OCI-LY7 (cell line): ENCODE measurements at places on chromosomes 13 and 19.

DNA sequence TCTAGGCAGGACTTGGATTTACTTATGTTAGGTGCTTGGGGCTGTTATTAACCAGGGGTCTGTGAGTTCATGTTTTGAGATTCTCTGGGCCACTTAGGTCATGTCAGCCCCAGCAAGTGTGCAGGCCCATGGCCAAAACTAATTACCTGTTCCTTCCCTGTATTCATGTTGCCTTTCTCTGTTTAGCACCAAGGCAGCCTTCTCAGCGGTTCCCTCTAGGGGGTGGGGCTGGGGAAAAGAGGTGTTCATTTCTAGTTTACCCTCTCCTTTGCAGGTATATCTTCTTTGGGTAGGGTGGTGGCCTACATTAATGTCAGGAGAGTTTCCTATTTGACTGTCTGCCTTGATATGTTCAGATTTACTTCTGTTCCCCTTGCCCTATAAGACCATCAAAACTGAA lies 61.7 kb downstream of the PDS5B start:
- DNase-seq, result peak; percentile 13

DNA sequence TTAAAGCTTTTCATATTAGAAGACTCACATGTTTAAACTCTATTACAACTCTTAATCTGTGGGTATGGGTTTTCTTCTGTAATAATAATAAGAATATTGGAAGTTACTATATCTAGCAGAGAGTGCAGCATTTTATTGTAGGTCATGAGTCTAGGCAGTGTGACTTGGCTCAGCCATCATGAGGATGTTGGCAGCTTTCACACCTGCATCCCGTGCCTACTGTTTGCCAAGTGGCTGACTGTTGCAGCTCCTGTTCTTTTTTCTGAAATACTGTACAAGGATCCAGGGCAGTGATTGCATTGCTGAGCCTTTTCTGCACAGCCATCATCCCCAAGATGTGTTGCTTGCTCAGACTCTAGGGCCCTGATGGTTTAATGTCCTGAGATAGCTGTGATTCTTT lies 47.4 kb downstream of the MTUS2 start:
- DNase-seq, result no peak

GRCh38 chr19:51514866-51515481 lies 13.4 kb upstream of the SIGLEC12 start:
- peak; percentile 66 for DNase-seq

DNA sequence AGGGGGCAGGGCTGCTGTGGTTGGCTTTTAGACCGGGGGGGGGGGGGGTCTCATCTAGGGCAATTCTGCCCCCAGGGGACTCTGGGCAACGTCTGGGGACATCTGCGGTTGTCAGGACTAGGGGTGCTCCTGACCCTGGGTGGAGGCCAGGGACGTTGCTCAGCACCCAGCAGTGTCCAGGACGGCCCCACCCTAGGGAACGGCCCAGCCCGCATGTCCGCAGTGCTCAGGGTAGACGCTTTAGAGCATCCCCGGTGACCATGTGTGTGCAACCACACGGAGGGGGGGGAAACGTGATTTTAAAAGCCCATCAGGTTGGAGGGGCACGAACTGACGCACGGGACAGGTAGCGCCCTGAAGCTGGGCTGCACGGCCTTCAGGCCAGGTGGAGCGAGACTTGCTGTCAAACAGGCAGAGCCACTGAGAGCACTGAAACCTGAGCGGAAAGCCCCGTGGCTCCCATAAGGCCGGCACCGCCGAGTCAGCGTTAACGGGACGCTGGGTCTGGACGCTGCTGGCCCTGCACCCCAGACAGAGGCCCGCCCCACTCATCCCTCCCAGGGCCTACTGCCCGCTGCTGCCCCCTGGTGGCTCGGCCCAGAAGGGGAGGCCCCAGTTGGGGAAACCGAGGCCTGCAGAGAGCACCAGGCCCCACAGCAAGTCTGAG lies 8.3 kb downstream of the CACTIN start:
- peak; percentile 37 for DNase-seq

DNA sequence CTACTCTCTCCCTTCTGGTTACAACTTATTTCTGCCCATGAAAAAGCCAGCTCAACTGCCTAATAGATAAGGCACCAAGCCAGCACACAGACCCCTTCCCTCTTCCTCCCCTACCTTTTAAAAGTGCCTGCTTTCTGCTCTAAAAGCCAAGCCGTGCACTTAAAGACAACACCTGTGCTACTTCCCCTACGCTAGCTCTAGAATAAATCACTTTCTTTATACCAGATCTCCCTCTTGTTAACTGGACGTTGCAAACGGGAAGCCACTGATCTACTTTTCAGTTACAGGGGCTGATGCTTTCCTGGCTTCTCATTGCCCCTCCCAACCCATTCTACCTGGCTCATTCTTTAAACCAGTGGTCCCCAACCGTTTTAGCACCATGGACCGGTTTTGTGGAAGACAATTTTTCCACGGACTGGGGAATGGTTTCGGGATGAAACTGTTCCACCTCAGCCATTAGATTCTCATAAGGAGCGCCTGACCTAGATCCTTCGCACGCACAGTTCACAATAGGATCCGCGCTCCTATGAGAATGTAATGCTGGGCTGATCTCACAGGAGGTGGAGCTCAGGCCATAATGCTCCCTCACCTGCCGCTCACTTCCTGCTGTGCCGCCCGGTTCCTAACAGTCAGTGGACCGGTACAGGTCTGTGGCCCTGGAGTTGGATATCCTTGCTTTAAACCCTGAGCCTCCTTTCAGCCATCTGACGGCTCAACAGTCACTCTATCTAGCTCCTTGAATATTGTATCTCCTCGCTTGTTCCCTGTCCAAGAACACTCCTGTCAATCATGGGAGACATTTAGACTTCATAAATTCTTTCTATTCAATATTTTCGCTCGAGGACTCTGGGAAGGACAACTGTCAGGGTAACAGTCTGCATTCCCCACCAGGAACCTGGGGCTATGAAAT lies 841 bp upstream of the ZNF223 start:
- no peak for DNase-seq

- no peak for DNase-seq
These were observed 50.0 kb downstream of the RB1 start for GRCh38 chr13:48353590-48353989.

DNA sequence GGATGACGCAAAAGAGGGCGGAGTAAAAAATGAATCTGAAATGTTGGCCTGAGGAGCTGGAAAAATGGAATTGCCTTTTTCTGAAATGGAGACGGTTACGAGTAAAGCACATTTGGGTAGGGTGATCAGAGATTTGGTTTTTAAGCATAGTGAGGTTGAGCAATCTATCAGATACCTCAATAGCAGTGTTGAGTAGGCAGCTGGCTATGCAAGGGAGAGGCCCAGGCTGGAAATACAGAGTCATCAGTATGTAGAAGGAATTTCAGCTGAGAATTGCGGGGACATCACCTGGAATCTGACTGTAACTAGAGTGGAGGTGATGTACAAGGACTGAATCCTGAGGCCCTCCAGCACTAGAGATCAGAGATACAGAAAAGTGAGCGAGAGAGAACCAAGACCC lies 224.8 kb downstream of the LMO7 start:
- DNase-seq, result no peak

DNA sequence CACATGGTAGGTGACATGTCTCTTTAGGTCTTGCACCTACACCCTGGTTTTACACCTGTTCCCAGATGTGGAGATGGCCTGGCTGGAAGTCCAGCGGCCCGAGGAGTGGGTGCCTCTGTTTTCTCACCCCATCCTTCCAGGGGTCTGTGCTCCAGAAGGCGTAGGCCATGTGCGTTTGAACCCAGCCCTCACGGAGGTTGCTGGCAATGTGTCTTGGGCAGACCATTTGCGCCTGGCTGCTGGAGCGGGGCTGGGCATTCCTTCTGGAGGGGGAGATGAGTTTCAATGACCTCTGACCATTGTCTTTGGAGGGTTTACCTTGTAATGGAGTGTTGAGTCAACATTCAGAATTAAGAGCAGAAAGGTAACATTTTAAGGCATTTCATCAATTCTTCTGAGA lies 54.8 kb upstream of the ZNF536 start:
- no peak for DNase-seq

DNA sequence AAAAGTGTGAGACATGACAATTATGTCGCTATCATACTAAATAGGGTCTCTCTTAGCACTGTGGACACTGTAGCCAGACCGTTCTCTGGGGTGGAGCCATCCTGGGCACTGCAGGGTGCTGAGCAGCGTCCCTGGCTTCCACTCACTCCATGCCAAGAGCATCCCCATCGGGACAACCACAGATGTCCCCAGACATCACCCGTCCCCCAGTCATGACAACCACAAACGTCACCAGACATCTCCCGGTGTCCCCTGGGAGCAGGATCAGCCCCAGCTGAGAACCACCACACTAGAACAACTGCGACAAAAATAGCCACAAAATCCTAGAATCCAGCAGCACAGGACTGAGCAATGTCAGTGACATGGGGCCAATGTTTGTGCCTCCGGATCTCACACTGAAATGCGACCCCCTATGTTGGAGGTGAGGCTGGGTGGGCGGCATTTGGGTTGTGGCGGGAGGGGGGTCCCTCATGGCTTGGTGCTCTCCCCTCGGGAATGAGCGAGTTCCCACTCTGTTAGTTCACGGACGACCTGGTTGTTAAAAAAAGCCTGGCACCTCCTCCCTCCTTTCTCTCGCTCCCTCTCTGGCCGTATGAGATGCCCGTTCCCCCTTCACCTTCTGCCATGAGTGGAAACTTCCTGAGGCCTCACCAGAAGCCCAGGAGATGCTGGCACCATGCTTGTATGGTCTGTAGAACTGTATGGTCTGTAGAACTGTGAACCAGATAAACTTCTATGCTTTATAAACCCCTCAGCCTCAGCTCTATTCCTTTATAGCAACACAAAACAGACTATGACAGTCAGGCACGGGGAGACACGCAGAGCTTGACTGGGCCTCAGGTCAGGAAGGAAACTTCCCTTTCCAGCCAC lies 93.9 kb downstream of the GADD45B start:
- DNase-seq, result no peak

DNA sequence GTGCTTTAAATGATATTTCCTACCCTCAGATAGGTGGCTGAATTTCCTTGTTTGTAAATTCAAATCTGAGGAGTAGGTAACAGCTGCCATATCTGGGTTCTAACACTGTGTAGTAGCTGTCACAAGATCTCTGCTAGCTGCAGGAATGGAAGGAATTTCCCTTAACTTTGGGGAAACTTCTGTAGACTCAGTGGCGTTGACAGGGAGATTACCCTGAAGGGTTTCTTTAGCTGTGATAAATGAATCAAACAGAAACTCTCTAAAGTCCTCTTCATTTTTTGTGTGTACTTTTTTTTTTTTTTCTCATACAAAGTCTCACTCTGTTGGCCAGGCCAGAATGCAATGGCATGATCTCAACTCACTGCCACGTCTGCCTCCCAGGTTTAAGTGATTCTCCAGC lies 5.3 kb upstream of the EPSTI1 start:
- no peak for DNase-seq

- no peak for DNase-seq
These were observed at the start of gene OR7D2 for GRCh38 chr19:9178901-9179300. OR7D2 (plus strand) TSS chr19:9178979; CDS start chr19:9185782, 6,803 bp downstream.

- DNase-seq, result no peak
These were observed at the start of gene PALM for GRCh38 chr19:708154-709143. PALM (plus strand) TSS chr19:708935; CDS start chr19:709147, 212 bp downstream.

GRCh38 chr19:10407096-10407495 lies 3.8 kb upstream of the CDC37 start:
- DNase-seq, result no peak

GRCh38 chr13:64446372-64446771 lies 2783.8 kb downstream of the PCDH9 start:
- DNase-seq, result no peak

GRCh38 chr13:23081901-23082300 lies 98.9 kb upstream of the SGCG start:
- no peak for DNase-seq

- DNase-seq, result no peak
These were observed 4.4 kb upstream of the LILRA5 start for GRCh38 chr19:54317108-54317964.

- no peak for DNase-seq
These were observed 301.0 kb downstream of the TBC1D4 start for GRCh38 chr13:75180805-75181455.

DNA sequence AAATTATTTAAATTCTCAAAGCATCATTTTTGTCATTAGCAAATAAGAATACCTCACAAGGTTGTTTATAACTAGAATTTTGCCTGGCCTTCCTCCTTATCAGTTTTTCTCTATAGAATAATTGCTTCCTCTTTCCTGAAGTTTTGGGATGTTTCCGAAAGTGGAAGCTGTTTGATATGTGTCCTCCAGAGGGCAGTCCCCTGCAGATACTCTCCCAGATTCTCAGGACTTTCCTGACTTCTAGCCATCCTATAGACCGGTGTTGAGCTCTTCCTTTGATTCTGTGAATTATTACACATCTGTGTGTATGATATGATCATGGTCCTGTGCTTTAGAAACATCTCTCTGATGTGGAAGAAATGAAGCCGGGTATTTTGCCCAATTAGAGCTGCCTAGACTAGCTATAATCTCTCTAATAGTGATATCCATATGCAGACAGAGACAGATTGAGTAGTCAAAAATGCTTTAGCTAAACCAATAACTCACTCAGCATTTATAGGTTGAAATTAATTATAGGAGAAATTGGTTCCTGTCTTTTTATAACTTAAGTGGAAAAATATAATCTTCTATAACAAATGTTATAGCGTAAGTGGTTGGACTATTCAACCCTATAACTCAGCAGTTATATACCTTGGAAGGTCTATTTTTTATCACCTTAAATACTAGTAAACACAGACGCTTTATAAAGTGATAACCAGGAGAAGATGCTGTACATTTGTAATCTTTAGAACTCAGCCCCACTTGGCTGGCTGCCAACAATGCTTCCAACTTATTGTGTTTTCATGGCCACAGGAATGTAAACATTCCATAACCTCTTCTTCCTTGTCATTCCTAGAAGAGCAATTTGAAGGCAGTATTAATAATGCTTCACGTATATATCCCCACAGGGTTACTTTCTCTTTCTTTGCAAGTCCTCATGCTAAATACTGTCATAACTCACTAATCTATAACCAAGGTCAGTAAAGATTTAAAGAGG lies 201.0 kb upstream of the RXFP2 start:
- no peak for DNase-seq

- DNase-seq, result no peak
These were observed 149.2 kb downstream of the MYCBP2 start for GRCh38 chr13:77177646-77178045.

DNA sequence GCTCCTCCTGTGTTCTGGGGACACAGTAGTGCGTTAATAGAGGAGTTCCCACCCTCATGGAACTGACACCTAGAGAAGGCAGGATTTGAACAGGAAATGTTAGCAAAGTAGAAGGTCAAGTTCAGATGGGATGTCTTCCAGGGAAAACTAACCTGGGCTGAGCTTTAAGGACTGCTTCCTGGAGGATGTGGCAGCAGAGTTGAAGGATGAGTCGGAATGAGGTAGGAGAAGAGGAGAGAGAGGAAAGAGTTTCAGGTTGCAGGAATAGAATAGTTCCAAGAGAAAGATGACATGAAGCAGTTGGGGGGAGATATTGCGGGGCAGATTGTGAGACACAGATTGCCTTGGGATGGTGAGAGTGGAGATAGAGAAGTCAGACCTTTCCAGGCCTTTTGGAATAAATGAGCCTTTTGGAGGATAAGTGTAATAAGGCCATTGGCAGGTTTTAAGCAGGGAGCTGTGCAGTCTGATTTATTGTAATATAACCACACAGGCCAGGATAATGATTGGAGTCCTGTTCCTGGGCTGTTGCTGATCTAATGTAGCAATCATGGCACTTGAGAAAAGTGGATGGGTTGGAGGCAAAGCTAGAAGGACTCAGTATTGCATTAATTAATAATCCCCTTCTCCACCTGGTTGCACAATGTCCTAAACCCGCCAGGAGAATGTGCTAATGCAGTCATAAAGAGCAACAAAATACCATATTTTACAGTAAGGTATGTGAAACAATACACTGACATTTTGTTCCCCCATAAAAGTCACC lies 205.4 kb downstream of the SHISA2 start:
- no peak for DNase-seq
